ENCODE measurements at places on chromosomes 5 and 9. TPM values are rescaled to one million over a fixed set of nuclear protein-coding genes. Genes with fewer than 3 reads are reported as not detected.
A peak's percentile ranks its signal among the peaks of the same experiment; 100 is the strongest.

DNA sequence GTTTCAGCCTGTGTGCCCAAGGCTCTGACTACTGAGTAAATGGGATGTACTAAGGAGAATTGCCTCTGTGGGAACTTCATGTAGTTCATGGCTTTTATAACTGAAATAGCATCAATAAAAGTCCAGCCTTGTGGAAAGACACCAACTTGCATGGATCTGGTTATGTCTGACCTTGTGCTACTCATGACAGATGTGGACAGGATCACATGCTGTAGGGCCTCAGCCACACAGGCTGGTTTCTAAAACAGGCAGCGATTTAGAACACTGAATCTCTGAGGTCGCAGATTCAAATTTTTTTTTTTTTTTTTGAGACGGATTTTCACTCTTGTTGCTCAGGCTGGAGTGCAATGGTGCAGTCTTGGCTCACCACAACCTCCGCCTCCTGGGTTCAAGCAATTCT, 66.5 kb upstream of the SPIN1 start:
- no peak for DNase-seq

DNA sequence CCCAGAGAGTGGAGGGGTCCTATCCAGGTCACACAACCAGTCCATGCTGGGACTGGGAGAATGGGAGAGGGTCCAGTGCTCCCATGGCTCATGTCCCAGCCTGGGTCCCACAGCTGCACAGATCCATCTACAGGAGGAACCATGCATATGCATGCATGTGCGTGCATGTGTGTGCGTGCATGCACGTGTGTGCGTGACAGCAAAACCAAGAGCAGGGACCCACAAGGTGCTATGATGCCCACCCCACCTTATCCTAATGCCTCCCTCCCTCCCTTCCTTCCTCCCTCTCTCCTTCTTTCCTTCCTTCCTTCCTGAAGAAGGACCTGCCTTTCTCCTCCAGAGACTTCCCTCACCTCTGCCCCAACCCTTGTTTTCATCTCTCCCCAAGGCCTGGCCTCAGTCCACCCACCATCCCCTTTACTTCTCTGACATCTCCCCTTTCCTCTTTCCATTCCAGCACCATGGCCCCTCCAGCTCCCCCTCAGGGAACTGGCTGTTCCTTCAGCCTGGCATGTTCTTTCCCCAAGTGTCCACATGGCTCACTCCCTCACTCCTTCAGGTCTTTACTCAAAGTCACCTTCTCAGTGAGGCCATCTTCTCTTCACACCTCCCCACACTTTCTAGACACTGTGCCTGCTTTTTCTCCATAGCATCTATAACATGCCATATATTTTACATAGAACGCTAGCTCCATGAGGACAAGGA, 21.8 kb downstream of the AQP7 start:
- DNase-seq = peak; percentile 33

DNA sequence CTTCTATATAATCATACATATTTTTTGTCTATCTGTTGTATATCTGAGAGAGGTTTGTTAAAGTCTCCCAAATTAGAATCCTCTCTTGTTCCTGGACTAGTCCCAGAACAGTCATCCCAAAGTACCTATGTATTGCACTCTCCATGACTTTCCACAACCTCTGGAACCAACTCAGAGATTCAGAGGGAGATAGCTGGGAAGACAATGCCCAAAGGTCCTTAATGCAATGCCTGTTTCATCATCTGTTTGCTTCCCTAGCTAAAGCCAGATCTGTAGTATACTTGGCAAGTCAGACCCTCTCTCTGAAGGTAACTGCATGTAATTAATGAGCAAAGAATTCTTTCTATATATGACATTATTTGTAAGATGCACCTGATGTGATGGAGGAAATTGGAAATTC, 89.4 kb downstream of the ZNF474 start:
- no peak for DNase-seq

DNA sequence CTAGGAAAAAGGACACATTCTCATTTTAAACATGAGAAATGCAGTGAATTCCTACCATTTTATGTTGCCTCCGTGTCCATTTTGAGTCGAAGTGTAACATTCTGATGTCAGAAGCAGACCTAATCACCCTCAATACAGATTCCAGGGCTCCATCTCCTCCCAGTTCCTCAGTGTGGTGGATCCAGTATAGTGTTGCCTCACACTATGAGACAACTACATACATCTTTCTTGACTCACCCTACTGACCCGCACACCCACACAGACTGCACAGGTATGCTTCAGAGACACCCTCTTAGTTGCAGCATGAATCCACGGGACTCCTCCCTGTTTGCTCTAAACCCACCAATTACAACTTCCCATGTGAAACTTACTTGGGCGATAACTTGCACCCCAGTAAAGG, 564.9 kb downstream of the SEMA5A start:
- DNase-seq = no peak

DNA sequence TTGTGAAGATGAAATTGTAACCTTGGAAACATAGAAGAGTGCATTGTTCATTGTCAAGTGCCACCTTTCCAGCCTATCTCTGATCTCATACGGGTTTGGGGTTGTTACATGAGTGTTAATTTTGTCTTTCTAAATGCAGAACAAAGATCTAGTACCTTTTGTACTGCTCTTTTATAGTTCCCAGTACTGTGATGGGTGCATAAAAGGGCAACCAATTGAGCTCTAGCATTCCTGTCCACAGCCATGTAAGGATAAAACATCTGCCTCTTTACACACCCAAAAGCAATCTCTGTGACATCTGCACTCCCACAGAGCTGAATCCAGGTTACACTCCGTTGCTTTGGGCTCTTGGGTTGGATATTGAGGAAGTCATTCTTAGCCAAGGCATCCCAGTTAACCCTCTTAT, 255.2 kb downstream of the SGCD start:
- DNase-seq = no peak

Gene SIT1
- total RNA-seq = 1.5 TPM

- no peak for DNase-seq
These were observed 185.9 kb upstream of the RASA1 start for GRCh38 chr5:87081511-87082372.

Gene CDH6
- total RNA-seq = 1.3 TPM

- DNase-seq = no peak
These were observed 221.9 kb downstream of the GABRG2 start for GRCh38 chr5:162289489-162289888.

- no peak for DNase-seq
These were observed 2.2 kb downstream of the RAD1 start for GRCh38 chr5:34913072-34913471.

DNA sequence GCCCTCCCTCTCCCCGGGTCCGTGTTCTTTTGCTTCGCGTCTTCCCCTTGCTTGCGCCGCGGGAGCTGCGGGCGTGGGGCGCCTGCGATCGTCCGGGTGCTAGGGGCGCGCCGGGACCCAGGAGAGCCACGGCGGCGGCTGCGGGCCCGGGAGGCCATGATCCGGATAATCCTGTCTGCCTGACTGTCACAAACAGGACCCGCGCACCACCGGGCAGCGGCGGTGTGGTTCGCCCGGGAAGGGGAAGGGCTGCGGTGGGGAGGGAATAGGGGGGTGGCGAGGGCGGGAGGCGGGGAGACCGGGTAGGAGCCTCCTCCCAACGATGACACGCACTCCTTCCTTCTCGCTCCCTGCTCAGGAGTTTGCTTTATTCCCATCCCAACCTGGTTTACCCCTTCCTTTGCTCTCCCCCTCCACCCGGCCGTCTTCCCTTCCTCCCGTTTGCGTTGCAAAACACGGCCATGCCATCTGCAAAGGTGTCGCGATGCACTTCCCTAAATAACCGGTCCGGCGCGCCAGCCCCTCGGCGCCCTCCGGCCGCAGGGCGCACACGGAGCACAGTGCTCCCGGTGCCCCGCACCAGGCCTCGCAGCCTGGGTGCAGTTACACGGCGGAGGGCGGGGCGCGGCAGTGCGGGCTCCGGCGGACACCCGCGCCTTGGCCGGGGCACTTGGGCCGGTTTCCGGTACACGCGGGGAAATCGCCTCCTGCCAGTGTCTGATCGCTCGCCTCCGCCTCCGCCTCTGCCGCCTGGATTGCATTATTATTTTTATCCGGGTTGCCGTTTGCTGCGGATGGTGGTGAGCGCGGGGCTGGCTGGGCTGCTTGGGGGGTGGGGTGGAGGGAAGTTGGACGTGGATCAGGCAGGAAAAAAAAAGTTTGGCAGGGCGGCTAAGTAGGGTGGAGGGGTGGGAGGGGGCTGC, 1.5 kb downstream of the SMARCA2 start:
- DNase-seq = peak; percentile 81

Gene SLC45A2
- not detected for total RNA-seq
